Anterior cingulate cortex (tissue), 58 donors: ENCODE measurements at places on chromosomes 3 and 15.

DNA sequence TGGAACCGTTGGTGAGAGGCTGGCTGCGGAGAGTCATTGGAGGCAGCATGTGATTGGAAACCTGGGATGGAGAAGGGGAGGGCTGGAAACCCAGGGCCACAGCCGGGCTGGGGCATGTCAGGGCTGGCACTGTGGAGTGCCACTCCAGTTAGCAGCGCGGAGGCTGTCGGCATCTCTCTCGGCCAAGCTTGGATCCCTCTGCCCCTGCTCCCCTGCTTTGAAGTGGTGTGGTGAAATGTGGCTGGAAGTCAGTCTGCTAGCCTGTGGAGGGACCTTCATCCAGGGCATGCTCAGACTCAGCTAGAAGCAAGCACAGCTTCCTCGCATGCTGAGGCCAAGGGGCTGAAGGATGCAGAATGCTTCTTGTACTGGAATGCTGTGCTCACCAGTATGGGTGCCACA lies 13.5 kb downstream of the SLCO3A1 start:
- DNase-seq: no peak

DNA sequence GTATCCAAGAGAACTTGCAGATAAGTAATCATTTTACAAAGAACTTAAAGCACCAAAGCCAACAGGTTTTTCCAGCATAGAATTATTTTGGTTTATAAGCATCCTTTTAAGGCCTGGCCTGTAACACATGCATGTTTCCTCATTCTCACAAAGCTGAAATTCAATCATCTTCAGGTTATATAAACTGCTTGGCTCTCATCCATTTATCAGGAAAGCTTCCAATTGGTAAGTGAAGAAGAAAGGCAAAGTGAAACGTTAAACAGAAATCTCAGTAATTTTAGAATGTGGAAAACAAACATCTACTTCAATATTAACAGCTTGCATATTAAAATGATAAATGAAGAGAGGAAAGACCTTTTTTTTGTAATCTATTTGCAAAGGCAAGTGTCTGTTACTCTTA lies 1.6 kb downstream of the SERP1 start:
- no peak for DNase-seq

DNA sequence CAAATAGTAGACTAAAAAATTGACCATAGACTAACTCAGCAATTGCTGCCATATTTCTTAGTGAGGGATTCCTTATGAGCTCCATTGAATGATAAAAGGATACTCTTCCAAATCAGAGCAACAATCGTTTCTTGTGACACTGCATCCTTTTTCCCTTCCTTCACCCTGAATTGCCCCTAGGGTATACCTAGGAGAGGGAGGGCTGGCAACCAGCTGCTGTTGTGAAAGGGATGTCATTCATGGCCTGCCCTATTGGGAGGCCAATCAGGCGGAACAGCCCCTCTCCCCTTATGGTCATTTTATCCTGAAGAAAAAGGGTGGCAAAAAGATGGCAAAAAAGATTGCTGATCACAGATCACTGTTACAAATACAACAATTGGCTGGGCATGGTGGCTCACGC lies 26.3 kb downstream of the B3GNT5 start:
- DNase-seq: no peak

GRCh38 chr3:56845505-56845904 lies 43.8 kb upstream of the ARHGEF3 start:
- no peak for DNase-seq

GRCh38 chr3:126983653-126984390 lies 907 bp downstream of the PLXNA1 start:
- DNase-seq: no peak

DNA sequence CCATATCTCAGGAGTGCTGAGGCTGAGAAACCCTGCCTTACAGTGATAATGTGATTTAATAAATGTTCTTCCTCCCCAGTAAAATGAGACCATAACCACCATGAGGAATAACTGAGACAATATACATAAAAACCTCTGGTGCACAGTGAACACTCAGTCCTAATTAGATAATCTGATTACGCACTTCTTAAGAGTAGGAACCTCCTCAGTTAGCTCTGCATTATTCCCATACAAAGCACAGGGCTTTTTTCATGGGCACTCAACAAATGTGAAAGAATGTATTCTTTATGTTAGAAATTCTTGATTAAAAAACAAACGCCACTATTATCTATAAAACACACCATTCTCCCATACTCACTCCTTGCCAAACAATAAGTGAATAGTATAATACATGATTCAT lies 97.0 kb downstream of the TNIK start:
- DNase-seq: no peak

DNA sequence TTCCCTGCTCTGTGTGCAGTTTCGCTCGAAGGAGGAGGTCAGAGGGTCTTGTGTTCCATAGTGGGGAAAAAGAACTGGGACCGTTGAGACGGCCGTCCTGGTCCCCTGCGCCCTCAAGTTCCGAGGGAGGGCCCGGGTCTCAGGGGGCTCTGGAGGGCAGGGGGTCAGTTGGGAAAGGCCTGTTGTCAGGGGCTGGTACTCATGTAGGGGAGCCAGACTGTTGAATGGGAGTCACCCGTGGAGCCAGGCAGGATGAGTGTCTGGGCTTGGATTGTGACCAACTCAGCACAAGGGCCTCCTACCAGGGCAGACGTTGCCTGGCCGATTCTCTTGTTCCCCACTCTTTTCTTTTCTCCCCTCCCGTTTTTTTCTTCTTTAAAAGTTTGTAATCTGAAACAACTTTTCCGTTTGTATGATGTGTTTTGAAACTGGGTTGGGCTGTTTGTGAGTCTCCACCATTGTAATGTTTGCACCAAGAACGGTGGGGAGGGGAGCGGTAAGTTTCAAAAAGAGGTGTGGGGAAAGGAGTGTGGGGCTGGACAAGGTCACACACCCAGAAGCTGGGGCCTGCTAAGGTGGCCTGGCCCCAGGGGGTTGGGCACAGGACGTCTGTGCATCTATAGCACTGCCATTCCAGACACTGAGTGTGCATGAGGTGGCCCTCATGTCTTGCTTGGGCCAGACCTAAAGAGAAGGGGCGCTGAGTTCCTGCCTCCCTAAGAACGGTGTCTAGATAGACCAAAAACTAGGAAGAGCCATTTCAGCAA lies 1.1 kb downstream of the CMTM7 start:
- DNase-seq: no peak

DNA sequence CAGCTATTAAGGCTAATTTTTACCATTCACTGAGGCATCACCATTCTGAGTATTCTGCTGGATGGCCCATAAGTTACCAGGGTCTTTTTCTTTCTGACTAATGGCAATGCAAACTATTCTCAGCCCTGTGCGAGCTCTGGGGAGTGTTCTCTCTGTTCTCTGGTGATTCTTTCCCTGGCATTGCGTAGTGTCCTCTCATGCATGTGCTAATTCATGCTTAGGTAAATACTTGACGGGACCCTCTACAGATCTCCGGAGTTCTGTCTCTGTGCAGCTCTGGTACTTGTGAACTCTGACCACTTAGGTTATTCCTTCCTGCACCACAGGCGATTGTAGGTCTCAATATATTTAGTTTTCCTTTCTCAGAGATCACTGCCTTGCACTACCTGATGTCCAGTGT lies 34.8 kb downstream of the UBE2E1 start:
- DNase-seq: no peak

DNA sequence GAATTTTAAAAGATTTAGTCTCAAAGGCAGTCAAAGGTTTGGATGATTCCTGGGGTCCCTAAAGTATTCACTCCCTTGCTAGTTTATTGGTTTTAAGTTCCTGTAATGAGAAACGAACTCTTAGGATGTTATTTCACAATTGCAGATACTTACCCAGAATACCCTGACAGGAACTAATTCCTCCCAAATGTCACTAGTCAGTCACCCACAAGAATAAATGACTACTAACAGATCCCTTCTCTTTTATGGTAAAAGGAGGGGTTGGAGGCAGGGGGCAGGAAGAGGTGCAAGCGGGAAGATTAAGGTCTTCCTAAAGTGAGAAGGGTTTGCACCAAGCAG lies 174.2 kb upstream of the SLC2A2 start:
- DNase-seq: no peak

DNA sequence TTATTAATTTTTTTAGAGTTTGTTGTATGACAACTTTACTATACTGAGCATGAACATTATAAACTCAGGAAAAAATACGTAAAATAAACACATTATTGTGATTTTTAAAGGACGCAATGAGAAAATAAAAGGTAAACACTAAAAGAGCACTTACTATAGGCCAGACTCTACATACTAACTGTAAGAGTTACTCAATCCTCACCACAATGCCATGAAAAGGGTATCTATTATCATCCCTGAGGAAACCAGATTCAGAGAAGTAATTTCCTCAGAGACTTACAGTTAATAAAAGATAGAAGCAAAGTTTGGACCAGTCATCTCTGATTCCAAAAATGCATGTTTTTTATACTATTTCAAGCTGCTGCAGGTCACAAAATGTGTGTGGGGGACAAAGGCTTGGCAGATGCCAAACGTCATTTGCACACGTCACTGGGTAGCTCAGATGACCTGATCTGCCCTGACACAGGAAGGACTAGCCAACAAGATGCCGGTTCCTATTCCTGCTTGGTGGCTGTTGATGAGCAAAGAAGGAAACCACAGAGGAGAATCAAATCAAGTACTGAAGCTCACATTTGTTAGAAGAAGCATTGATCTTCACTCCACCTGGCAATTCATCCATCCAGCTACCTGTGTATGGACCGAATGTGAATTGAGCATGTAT lies 42.3 kb downstream of the KLHL6 start:
- DNase-seq: no peak

GRCh38 chr3:186540221-186540834 lies 3.9 kb downstream of the CRYGS start:
- peak; percentile 17 for DNase-seq

GRCh38 chr3:54121414-54122323 lies 683 bp upstream of the CACNA2D3 start:
- DNase-seq: no peak

GRCh38 chr15:79195802-79196201 lies 86.7 kb upstream of the ANKRD34C start:
- no peak for DNase-seq
